Hematopoietic multipotent progenitor cell treated with erythropoietin and hydrocortisone succinate and interleukin-3 and kit ligand, for 6 days (in vitro differentiated cells): ENCODE measurements at places on chromosomes 7 and 10.

DNA sequence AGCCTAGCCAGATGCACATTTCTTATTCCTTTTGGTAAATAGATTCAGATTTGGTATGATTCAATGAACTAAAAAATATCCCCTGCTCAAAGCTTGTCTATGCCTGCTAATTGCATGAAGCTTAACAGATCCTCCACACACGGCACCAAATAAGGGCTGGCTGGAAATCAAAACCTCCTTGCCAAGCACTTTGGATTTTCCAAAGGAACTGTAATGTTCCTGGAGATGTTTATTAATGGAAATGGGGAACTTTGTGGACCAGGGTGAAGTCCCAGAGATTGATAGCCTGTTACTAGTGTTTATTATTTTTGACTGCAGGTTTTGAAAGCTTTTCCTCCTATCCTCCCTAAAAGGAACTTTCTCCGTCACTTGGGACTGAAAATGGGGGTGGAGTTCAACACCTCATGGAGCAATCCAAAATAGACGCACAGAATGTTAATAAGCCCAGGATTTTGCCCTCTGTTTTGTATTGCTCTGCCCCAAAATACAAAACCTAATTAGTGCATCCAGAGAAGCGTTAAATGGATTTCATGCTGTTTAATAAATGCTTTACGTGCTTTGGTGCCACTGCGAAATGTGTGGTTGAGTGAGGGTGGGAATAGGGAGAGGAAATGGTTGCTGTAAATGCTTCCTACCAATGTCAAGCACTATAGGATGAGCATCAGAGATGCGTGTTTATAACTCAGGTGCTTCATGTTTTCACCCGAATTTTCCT, 1027.7 kb downstream of the LRMDA start:
- DNase-seq, result no peak

DNA sequence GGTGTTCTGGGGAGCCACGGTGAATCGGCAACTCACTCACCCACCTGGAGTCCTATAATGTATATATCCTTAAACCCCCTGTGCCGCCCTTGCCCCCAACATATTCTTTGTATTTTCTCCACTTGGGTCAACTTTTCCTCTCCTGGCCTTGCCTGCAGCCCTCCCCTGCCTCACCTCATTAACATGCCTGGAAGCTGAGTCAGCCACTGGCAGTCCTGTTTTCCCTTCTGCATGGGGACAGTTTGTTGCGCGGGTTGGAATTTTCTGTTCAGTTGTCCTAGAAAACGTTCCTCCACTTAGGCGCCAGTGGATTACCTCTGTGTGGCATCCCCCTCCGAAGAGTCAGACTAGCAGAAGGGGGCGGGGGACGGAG, 97.4 kb downstream of the C10orf105 start:
- no peak for DNase-seq

DNA sequence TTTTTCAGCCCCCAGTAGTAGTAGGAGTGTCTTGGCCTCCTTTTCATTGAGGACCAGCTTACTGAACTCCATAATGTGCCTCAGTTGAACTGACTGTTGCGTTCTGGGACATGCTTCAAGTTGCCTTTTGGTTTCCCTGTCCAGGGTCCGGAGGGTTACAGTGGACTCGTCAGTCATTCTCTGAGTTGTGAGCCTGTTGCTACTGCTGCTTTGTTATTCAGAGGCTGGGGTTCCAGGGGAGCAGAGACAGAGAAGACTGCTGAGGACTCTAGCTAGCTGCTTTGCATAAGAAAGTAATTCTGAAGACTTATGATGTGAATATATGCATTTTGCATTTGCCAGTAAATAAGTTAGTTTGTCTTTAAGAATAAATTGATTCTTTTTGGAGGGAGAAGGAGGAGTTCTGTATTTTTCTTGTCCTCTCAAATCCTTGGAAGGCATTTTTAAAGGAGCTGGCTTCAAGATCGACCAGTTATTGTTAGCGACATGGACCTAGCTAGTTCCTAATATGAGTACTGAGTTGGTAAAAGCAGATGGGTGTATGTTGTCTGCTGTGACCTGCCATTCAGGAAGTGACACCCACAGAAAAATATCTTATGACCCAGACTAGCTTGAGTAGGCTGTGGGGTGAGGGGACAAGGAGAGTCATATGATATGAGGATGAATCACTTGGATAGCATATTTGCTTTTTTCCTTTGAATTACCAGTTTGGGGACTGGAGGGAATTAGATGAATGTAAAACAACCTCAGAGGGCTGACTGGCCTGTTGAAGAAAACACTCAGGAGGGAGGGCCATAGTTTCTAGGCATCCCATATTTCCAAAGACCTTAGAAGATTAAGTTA, 8.3 kb downstream of the PI4K2A start:
- DNase-seq, result peak; percentile 83

DNA sequence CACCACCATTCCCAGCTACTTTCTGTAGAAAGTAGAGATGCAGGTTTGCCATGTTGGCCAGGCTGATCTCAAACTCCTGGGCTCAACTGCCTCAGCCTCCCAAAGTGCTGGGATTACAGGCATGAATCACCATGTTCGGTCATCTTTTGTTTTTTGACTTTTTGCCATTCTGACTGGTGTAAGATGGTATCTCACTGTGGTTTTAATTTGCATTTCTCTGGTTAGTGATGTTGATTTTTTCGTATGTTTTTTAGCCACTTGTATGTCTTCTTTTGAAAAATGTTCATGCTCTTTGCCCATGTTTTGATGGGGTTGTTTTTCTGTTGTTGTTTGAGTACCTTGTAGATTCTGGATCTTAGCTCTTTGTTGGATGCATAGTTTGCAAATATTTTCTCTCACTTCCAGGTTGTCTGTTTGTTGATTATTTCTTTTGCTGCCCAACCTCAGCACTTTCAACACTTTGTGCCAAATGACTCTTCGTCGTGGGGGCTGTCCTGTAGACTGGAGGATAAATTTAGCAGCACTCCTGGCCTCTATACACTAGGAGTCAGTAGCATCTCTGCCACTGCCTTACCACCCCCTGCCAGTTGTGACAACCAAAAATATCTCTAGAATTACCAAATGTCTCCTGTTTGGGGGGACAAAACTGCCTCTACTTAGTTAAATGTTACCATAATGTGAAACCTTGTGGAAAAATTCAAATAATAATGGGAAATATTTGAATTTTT, 6.5 kb upstream of the CPED1 start:
- peak; percentile 33 for DNase-seq

GRCh38 chr7:95322396-95322795, 1.9 kb downstream of the PON1 start:
- no peak for DNase-seq

GRCh38 chr7:44323381-44324203, 1.8 kb downstream of the CAMK2B start:
- DNase-seq, result no peak

DNA sequence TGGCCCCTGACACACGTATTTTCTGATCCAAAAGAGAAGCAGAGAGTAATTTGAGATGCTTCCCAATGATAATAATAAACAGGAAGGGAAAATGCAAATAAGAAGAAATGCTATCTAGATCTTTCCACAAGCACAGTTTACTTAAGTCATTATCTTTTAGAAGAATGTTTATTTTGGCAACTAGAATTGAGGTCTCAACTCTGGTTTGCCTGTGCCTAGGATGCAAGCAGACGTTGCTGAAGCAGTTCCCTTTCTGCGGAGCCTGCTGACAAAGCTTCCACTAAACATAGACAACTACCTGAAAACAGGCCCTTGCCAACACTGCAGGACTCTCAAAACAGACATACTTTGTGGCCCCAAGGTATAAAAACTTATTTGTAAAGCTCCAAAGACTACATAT, 315.8 kb upstream of the POM121L12 start:
- DNase-seq, result no peak

GRCh38 chr7:116630932-116631671, 40.9 kb upstream of the MET start:
- no peak for DNase-seq

DNA sequence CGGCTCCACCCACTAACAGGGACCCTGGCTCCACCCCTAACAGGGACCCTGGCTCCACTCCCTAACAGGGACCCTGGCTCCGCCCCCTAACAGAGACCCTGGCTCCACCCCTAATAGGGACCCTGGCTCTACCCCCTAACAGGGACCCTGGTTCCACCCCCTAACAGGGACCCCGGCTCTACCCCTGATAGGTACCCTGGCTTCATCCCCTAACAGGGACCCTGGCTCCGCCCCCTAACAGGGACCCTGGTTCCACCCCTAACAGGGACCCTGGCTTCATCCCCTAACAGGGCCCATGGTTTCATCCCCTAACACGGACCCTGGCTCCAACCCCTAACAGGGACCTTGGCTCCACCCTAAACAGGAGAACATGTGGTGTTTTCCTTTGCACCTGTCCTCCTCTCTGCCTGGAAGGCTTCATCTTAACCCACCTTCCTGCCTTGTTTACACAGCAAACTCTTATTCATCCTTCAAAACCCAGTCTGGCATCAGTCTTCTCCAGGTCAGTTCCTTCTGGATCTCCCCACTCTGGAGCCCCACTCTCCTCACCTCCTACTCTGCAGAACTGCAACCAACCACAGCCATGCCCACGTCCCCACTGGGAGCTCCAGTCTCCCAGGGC, 58.0 kb downstream of the CHST15 start:
- no peak for DNase-seq
